ENCODE measurements at places on chromosomes 3 and 15.

DNA sequence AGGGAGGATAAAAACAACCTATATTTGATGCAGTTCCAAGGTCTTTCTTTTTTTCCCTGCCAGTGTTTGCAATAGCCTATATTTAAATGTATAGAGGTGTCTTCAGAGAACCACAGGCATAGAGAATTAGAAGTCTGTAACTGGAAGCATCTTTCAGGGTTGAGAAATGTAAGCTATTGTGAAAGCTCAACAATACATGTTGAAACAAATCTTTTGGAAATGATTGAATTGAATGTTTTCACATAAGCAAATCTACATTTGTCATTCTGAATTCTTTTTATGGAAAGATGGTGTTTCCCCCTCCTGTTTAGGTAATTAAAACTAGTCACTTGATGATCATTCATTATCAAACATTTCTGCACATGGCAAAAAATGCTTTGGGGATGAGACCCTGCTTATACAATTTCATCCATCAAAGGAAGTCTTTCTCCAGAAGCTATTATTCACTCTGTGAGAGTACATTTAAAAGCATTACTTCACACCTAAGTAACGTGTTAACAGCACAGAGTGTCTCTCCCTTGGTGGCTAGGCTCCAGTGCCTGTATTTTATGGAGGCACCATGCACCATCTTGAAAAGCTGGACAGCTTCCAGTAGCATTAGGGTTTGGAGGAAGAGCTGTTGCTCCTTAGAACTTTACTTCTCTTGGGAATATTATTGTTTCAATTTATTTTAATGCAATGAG, 406.2 kb downstream of the LSAMP start:
- peak; percentile 19 for DNase-seq

- no peak for DNase-seq
Observed at GRCh38 chr3:41569632-41570305, 370.5 kb downstream of the CTNNB1 start.

- DNase-seq = no peak
Observed at GRCh38 chr3:21662403-21662802, 88.6 kb downstream of the ZNF385D start.

GRCh38 chr3:41608347-41608746, 353.6 kb downstream of the ULK4 start:
- no peak for DNase-seq

DNA sequence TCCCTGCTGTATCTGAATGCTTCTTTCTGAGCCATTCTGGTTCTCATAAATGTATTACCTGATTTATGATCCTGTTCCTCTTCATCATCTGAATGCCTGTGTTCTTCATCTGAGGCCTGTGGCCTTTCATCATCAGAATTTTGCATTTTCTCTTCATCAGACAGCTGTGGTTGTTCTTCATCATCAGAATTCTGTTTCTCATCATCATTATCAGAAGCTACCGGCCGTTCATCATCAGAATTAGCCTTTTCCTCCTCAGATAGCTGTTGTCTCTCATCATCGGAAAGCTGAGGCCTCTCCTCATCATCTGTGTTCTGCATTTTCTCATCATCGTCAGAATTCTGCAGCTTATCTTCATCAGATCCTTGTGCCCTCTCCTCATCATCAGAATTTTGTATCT, 5.9 kb downstream of the LEO1 start:
- DNase-seq = no peak

All from GM04504 (cell line).